Stimulated activated CD4-positive, alpha-beta T cell treated with anti-CD3 and anti-CD28 coated beads, Interleukin-4, amount 100 ng/mL, for 24 hours (primary cell): ENCODE measurements at places on chromosomes 12 and 14.

- DNase-seq: no peak
Measured at GRCh38 chr14:29321646-29322045, 555.1 kb downstream of the FOXG1 start.

- no peak for DNase-seq
Measured at GRCh38 chr12:41743835-41744234, 400.8 kb downstream of the GXYLT1 start.

- DNase-seq: no peak
Measured at GRCh38 chr12:90075685-90076084, 367.0 kb upstream of the ATP2B1 start.

GRCh38 chr12:130651188-130651959, 64.7 kb downstream of the RIMBP2 start:
- DNase-seq: no peak
